Stimulated activated CD4-positive, alpha-beta T cell treated with anti-CD3 and anti-CD28 coated beads, Interleukin-12 subunit alpha, Interleukin-12 subunit beta, amount 100 ng/mL, for 48 hours (primary cell): ENCODE measurements at places on chromosomes 12 and 14.

DNA sequence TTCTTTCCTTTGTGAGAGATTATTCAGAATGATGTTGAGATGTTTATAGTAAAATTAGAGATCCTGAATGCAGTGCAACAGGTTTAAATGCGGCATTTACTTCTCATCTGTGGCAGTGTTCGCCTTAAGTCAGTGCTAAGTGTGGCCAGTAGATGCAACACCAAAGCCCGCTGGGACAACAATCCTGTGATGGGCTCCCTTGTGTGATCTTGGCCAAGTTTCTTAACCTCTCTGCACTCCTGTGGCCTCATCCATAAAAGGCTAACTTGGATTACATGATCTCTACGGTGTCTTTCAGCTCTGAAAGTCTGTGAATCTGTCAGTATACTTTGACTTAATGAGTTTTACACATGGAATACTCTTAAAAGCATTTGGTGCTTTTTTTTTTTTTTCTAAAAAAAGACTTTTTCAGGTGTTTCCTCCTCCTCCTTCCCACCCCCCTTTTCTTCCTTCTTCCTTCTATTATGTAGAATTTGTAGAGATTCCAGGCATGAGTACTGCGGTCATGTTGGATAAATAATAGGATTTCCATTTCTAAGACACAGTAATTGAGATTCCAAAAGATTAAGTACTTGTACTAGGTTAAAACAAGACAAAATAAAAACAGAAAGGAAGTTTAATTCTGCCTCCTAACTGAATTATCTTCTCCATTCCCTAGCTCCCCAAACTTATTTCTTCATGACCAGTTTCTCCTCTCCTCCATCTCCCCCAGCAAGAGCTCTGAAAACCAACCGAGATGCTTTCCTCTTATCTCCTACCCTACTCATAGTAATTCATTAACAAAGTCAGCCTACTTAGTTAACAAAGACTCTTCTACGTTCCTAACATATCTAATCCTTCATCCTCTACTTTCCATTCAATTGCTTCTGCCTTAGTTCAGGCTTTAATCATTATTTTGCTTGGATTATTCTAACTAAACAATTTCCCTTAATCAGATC is 42.2 kb upstream of the NAV3 start:
- no peak for DNase-seq

DNA sequence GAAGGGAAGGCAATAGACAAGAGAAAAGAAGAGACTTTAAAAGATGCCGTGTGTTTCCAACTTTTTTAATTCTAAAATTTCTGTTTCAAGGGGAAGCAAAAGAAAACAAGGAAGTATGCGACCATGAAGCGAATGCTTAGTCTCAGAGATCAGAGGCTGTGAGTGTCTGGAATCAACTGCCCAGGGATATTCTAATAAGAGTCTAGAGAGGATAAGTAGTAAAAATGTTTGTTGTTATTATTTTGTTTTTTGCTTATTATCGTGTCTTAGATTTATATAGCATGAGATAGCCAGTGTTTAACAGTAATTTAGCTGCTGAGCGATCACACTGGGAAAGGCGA is 421 bp downstream of the FCF1 start:
- no peak for DNase-seq

GRCh38 chr12:119770146-119770545 is 102.2 kb downstream of the PRKAB1 start:
- DNase-seq: no peak

DNA sequence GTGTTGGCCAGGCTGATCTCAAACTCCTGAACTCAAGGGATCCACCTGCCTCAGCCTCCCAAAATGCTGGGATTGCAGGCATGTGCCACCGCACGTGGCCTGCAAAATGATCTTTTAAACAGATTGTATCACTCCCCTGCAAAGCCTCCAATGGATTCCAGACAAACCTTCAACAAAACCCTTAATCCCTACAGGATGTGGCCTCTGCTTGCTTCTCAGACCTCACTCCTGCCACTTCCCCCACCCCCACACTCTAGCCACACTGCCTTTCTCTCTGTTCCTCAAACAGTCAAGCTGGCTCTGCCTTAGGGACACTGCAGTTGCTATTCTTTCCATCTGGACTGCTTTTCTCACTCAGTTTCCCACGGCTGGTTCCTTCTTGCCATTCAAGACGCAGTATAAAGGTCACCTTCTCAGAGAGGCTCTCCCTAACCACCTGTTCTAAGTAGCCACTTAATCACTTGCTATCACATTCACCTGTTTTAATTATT is 47.3 kb upstream of the TMED10 start:
- no peak for DNase-seq

DNA sequence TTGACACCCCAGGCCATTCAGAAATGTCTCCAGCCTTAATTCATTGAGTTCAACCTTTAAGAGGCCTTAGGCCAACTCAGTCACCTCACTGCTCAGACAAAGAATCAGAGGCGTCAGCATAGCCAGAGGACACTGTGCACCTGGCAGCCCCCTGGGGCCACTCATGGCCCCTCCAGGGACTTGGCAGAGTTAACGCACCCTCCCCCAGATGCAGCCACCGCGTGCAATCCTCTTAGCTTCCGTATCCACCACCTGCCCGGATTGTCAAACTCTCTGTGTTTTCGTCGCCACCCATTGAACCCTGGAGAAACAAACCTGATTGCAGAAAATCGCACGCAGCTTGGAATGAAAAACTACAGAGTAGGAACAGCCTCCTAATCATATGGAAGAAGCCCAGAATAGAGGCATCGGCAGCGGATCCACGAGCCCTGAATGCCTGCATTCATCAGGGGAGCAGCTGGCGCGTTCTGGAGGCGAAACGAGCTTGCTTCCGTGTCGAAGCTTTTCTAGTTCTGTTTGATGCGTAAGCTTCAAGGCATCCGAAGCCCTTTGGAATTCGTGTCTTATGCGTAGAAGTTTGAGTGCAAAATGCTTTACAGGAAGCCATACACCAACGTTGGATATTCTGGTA is 22.4 kb downstream of the BRI3BP start:
- DNase-seq: no peak

DNA sequence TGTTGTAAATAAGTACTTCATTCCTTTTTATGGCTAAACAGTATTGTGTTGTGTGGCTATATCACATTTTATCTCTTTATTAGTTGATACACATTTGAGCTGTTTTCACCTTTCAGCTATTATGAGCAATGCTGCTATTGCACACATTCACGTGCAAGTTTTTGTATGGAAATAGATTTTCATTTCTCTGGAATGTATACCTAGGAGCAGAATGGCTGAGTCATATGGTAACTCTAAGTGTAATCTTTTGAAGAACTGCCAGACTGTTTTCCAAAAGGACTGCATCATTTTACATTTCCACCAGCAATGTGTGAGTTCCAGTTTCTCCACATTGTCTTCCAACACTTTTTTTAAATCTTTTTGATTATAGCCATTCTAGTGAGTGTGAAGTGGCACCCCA is 134.0 kb downstream of the SRGAP1 start:
- DNase-seq: no peak

DNA sequence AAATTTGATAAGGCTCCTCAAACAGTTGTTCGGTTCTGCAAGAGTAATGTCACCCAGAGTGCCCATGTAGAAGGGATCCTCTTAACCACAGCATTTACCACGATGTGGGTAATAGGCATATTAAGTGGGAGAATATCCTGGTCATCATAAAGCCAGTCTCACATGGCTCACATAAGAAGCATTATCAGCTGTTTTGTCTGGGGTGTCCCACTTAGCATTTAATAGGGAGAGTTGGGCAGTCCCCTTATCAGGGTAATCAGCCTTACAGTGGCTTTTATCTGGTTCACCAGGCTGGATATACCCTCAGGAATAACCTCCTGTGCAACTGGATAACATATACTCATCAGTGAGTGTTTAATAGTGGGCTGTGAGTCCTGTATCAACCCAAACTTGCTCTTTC is 12.9 kb upstream of the TMEM263 start:
- no peak for DNase-seq

DNA sequence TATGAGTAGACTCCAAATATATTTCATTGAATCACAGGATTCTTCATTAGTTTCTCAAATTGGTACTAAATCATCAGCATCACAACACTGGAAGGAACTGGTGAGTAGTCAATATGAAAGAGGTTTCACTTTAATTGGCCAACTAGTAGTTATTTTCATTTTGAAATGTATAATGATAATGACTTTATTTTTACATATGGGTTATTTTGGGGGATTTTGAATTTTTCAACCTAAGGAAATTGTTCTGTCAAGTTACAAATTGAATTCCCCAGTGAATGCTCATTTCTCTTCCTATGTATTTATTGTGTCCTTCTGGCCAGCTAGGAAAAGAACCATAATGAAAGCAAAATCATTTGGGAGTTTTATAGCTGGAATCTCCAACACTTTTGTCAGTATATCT is 174.2 kb upstream of the ATP2B1 start:
- DNase-seq: no peak

DNA sequence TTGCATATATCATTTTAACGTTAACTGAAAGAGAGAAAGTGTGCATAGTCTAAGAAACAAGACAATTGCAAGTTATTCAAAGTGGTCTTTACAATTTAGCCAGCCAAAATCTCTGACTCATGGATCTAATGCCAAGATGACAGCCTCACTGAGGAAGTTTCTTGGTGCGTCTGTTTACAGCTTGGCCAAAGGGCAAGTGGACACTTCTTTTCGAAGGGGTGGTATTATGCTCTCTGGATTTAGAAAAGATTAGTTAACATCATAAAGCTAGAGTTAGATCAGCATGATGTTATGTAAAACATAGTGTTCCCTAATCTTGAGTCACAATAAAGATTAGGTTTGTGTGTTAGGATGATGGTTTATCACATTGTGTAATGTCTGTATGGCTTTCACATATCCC is 51.5 kb upstream of the SLC2A13 start:
- DNase-seq: no peak

GRCh38 chr14:80393766-80394165 is 182.5 kb upstream of the DIO2 start:
- DNase-seq: no peak

- no peak for DNase-seq
Observed at GRCh38 chr14:94582199-94582750, 1.0 kb downstream of the SERPINA5 start.

GRCh38 chr14:70995211-70995610 is 88.0 kb downstream of the PCNX1 start:
- DNase-seq: no peak

GRCh38 chr12:54140588-54141388 is 48.0 kb downstream of the SMUG1 start:
- no peak for DNase-seq

DNA sequence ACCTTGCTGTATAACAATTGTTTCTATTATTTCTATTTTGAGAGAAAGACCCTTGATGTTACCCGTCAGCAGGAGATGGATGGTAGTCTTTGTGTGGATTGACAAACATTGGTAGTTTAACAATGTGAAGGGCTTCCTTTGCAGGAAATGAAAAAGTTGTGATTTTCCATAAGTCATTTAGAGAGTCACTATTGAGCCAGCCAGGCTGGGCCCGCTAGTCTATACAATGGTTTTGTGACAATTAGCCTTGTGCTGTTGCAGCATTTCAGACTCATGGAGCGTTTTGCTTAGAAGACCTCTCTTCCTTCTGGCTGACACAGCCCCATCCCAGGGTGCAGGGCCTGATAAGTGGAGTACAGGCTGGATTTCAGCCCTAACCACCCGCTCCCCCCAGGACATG is 18.3 kb upstream of the SLC38A2 start:
- no peak for DNase-seq

DNA sequence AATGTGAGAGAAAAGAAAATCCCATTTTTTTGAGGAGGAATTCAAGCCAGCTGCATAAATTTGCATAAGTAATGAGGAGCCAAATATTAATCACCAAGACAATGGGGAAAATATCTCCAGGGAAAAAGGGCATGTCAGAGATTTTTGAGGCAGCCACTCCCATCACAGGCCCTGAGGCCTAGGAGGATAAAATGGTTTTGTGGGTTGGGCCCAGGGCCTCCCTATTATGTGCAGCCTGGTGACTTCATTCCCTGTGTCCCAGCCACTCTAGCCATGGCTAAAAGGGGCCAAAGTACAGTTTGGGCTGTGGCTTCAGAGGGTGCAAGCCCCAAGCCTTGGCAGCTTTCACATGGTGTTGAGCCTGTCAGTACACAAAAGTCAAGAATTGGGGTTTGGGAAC is 1051.0 kb upstream of the FOXG1 start:
- DNase-seq: no peak

- DNase-seq: no peak
Observed at GRCh38 chr12:26088998-26089397, 35.8 kb downstream of the BHLHE41 start.

DNA sequence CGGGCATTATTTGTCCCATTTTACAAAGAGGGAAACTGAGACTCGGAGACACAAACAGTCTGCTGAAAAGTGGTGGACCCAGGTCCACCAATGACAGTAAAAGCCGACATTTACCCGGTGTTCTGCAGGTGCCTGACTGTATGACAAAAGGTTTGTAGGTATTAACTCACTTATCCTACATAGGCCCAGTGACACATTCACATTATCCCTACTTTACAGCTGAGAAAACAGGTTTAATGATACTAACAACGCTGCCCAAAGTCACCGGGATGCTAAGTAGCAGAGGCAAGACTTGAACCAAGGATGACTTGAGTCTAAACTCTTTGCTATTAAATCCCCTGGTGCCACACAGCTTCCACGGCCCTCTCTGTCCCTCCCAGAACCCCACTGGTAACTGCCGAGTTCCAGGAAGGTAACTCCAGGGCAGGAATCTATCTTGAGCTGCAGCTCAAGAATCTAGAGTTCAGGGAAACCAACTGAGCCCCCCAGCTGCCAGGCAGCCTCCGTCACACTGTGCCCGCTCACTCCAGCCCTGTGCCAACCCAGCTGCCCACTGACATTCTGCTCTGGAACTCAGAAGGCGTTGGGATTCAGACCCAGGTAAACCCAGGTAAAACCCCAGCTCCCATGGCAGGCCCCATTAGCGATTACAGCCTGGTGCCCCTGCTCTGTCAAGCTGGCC is 33.7 kb downstream of the SYNE3 start:
- DNase-seq: no peak

GRCh38 chr14:65433157-65433556 is 20.6 kb downstream of the FUT8 start:
- no peak for DNase-seq

- DNase-seq: no peak
Observed at GRCh38 chr14:41235466-41235865, 371.2 kb upstream of the LRFN5 start.

GRCh38 chr12:116071555-116072230 is 205.8 kb downstream of the MED13L start:
- DNase-seq: no peak

GRCh38 chr12:69836015-69836414 is 11.0 kb downstream of the MYRFL start:
- DNase-seq: no peak

- DNase-seq: no peak
Observed at GRCh38 chr12:12086973-12087692, 16.4 kb downstream of the BCL2L14 start.

- DNase-seq: peak; percentile 34
Observed at GRCh38 chr12:126069549-126070165, 1004.4 kb downstream of the AACS start.

GRCh38 chr14:36204461-36205073 is 28.0 kb upstream of the PTCSC3 start:
- DNase-seq: no peak

GRCh38 chr14:55294603-55295002 is 23.4 kb downstream of the FBXO34 start:
- DNase-seq: no peak

GRCh38 chr12:130813949-130814348 is 25.1 kb downstream of the STX2 start:
- no peak for DNase-seq

- DNase-seq: no peak
Observed at GRCh38 chr12:131783915-131784541, 44.2 kb upstream of the MMP17 start.
